Hematopoietic multipotent progenitor cell (in vitro differentiated cells): ENCODE measurements at places on chromosomes 4 and X.
A peak's percentile ranks its signal among the peaks of the same experiment; 100 is the strongest.

DNA sequence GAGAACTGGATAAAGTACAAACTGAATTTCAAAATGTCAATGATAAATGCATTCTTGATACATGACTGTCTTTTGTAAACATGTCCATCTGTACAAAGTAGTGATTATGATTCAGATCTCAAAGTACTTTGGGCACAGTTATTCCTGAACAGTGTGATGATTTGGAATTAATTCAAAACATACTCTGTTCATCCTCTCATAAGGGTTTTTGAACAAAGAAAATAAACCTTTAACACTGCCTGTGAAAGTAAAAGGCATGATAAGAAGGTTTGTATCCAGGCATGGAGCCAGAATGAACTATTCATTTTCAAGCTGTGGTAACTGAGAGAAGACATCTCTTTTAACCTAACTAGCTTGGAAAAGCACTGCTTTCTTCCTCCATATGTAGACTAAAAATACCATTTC is 883 bp upstream of the KLHL4 start:
- no peak for DNase-seq

DNA sequence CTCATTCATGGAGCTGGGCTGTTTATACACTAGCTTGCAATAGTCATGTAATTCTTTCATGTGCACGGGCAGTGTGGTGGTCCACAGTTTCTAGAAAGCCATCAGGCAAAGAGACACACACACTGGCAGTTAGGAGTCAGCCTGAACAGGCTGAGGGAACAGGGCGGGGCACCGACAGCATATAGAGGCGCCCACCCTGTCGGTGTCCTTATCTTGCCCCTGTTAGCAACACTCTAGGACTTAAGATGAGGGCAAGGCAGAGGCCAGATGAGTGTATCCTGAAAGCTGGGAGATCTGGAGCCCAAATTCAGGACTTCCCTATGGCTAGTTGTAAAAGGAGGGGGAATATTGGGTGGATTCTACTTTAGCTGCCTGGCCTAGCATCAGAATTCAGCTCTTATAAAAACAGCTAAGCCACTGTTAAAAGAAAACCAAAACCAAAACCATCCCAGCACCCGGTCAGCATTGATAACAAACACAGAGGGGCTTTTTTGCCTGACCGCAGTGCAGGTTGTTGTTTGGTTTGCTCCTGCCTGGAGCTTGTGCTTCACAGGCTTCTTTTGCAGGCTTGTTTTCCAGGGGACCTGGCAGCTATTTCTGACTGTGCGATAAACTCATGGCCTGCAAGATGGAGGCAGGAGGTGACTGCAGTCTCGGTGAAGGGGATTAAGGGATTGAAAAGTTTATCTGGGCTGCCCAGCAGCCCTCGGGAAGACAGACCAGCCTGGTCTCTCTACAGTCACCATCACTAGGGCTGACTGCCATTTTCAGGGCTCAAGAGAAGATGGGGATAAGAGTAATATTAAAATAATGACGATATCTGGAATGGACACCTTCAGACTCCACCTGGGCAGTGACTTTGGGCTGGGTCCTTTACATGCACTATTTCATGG is 638.9 kb downstream of the MID1IP1 start:
- peak; percentile 51 for DNase-seq

- DNase-seq: no peak
Observed at GRCh38 chrX:11532291-11533078, 133.2 kb downstream of the ARHGAP6 start.

DNA sequence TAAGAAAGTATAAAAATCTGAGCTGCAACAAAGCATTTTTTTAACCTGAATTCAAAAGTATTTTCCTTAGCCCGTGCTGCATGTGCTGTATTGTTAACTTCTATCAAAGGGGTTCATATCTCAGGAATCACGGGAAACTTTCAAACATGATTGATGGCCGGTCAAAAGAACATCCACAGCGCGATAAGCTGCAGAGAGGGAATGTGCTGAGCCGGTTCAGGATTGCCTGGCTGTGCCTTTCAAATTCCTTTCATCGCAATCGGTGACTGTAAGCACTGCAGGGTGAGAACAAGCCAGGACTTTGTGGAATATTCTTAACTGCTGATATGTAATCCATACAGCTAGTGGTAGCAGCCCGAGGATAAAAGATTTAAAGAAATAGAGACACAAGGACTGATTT is 210.9 kb upstream of the NOCT start:
- DNase-seq: no peak

DNA sequence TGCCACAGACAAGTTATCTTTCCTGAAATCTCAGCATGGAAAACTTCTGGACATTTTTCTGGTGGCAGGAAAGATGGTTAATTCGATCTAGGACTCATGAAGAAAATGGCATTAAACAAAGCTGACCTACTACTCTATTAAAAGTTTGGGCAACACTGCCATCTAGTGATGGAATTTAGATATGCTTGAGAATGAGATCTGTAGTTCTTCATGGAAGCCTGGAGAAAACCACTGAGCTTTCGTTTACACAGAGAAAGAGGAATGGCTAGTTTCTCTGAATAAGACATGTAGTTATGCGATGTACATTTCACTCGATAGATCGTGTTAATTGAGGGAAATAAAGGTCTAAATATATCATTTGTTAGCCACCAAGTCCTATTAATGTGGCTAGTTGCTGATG is 51.7 kb upstream of the CHRDL1 start:
- peak; percentile 36 for DNase-seq

GRCh38 chr4:70842761-70843435 is 3.2 kb upstream of the GRSF1 start:
- no peak for DNase-seq

DNA sequence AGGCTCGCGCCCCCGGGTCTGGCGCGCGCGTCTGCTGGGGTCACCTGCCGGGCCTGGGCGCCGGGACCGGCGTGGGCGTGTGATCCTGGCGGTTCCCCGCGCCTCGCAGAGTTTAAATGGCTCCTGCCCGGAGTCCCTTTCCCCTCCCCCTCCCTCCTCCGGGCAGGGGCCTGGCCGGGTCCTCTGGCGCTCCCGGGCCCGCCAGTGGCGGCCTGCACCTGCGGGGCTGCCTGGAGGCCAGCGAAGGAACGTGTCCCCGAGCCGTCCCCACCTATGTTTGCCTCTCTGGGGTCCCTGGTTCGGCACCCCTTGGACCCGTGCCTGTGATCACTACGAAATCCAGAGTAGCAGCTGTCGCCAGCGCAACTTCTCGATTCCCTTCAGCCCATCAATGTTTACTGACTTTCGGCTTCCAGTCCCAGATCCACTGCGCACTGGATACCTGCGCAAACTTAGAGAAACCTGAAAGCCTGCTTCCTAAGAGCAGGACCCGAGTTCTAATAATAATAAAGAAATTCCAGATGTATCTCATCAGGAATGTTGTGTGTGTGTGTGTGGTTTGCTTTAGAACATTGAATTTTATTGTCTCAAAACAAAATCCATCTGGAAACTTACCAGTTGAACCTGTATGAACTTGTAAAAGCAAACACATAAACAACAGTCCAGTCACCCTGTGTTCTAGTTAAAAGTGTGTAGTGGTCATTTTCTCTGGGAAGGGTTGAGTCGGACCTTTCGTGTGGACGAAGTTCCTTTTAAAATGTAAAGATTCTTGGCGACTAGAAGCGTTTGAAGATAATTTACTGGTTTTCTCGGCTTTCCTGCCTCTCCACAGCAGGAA is 788 bp downstream of the SHROOM2 start:
- DNase-seq: no peak

DNA sequence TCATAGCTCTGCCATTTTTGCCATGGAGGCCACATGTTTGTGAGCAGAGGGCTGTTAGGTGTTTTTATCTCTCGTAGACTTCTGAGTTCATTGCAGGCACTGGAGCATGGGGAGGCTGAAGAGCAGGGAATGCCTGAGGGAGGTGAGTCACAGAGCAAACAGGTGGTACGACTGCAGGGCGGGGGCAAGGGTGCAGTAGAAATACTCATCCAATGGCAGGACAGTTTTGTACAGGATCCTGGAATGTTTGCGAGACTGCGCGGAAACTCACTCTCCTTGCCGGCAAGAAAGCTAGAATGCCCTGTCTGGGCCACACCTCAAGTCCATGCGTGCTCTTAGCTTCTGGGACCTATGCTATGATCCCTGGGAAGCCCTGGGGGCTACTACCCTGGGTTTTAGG is 20.0 kb upstream of the VCX2 start:
- no peak for DNase-seq

- DNase-seq: no peak
Observed at GRCh38 chr4:105963461-105964400, 68.5 kb downstream of the NPNT start.

GRCh38 chr4:128291096-128291495 is 3.5 kb upstream of the PGRMC2 start:
- DNase-seq: no peak

GRCh38 chr4:41753942-41754341 is 5.4 kb upstream of the PHOX2B start:
- DNase-seq: no peak

DNA sequence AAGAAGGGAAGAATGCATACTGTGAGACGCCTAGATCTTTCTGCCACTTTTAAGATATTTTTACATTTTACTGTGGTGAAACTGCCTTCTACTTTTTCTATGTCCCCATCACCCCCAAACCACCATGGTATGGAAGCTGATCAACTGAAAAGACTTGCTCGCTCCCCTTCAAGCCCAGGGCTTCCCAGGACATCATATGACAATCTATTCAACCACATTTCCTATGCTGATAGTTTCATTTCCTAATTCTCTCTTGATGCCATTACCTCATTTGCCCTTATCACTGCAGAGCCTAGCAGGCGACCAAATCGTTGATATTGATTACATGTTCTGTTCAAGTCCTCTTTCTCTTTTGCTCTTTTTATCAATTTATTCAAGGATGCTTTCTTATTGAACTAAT is 40.1 kb upstream of the KLHL34 start:
- no peak for DNase-seq

DNA sequence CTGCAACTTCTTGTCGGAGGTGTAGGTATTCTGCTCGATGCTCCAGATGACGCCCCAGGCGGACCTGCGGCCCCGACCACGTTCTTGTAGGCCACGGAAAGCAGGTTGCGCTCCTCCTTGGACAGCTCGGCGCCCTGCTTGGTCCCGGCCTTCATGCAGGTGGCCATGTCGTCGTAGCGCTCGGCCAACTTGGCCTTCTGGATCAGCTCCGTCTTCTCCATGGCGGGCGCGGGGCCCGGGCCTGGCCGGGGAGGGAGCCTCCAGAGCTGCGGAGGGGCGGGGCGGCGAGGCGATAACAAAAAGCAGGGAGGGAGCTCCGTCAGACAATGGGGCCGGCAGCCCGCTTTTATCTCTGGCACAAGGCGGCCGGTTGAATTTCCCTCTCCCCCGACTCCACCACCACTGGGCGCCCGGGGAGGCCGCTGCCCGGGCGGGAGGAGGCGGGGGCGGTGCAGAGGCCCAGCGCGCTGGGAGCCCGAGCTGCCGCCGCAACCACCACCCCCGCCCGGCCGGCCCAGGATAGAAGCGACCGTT is 28.3 kb upstream of the DRP2 start:
- peak; percentile 13 for DNase-seq

- no peak for DNase-seq
Observed at GRCh38 chrX:155262970-155263754, 1.1 kb downstream of the RAB39B start.

GRCh38 chrX:13092455-13092941 is 48.1 kb upstream of the FAM9C start:
- DNase-seq: peak; percentile 63

DNA sequence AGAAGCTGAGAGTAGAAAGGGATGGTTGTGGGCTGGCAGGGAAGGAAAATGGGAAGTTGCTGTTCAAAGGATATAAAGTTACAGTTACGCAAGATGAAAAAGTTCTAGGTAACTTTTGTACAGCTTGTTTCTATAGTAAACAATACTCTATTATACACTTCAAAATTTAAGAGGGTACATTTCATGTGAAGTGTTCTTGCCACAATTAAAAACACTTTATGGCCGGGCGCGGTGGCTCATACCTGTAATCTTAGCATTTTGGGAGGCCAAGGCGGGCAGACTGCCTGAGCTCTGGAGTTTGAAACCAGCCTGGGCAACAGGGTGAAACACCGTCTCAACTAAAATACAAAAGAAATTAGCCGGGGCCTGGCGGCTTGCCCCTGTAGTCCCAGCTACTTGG is 623.6 kb downstream of the STIM2 start:
- DNase-seq: no peak

DNA sequence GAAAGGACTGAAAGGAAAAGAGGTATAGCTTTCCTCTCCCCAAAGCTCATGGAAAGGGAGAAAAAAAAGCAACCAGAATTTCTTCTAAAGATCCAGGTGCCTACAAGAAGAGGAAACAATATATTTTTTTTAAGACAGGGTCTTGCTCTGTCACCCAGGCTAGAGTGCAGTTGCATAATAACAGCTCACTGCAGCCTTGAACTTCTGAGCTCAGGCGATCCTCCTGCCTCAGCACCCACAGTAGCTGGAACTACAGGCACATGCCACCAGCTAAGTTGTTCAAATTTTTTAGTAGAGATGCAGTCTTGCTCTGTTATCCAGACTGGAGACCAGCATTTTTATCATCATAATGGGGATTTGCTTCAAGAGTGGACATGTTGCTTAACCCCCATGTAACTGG is 30.5 kb upstream of the BBS12 start:
- DNase-seq: no peak

- DNase-seq: no peak
Observed at GRCh38 chr4:3523628-3524221, 8.5 kb downstream of the LRPAP1 start.

- no peak for DNase-seq
Observed at GRCh38 chr4:8328456-8328855, 58.9 kb downstream of the HTRA3 start.

- DNase-seq: no peak
Observed at GRCh38 chr4:5463361-5463760, 245.0 kb downstream of the EVC2 start.

DNA sequence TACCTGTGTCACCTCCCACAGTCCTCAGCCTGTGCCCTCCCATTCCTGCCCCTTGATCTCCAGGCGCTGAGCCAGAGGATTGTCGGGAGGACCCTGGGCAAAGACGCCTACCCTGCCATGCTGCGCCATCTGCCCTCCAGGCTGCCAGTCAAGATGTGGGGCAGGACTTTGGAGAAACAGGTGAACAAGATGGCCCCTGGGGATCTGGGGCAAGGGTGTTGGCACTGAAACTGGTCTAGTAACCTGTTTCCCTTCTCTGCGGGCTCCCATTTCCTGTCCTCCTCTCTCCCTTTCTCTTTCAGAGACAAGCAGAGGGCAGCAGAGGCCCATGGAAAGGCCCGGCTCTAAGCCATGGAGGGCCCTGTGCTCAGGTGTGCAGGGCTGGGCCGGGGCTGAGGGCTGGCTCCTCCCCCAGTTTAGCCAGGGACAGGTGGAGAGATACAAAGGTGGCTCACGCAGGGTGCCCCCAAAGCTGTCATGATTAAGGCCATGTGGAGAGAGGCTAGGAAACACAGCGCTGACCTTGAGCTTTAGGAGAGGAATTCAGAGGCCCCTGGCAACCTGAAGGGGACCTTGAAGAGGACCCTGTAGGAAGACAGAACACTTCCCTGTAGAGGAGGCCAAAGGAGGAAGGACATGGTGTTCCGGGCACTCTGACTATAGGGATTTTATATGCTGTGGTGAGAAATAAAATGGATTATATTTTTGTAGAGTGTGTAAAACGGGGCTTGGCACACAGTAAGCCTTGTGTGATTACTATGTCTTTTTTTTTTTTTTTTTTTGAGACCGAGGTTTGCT is at the start of gene GLOD5:
GLOD5 (plus strand) TSS at position 74 of the 798 bp plus-strand sequence; CDS start at position 118, 44 bp downstream.
- peak; percentile 19 for DNase-seq

- no peak for DNase-seq
Observed at GRCh38 chr4:76823495-76823894, 74.4 kb downstream of the SOWAHB start.
